ENCODE measurements at places on chromosomes 5 and 9.

DNA sequence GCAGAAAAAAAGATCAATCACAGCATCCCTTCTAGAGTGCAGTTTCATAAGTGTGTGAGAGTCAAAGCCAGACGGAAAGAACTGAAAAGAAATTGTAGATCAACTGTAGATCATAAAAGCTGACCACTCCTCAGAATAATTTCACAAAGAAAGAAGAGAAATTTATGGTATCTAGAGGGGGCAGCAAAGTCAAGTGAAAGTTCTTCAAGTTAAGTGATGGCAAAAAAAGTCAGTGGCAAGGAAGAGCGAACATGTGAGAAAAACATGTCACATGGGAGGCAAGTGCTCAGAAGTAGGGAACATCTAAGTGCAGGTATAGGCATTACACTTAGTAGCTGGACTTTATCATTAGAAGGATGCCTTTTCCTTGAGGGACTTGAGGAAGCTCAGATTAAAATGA is 245.1 kb upstream of the ISL1 start:
- no peak for DNase-seq

GRCh38 chr9:81574405-81574804 is 114.9 kb downstream of the TLE1 start:
- DNase-seq: no peak

DNA sequence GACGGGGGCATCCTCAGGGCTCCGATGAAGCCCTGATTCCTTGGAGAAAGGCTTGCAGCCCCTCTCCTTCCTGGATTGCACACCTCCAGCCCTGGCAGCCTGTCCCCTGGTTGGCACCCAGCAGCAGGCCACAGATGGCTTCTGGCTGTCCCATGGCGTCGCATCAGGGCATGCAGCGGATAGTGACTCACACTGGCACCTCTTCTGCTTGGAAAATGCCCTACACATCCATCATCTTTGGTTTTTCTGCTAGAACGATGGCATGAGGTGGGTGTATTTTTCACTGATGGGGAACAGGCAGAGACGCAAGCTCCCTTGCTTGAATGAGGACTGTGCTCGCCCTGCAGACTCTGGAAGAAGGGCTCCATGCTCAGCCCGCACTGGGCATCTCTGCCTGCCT is 23.2 kb upstream of the IER5L start:
- DNase-seq: no peak

DNA sequence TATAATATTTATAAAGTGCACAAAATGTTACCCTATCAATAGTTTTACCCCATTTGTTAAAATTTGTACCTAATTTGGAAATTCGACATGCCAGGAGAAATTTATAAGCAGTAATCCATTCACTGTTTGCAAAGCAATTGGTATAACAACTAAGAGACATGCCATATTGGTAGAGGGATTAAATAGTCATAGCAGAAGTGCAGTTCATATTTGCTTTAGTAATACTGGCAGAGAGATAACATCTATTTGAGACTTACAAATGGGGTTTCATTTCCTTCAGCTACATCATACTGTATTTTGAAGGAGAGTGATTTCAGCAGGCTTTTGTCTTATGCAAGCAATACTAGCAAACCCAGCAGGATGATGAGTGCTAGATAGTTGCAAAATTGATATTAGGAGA is 610.4 kb upstream of the CDH10 start:
- no peak for DNase-seq

DNA sequence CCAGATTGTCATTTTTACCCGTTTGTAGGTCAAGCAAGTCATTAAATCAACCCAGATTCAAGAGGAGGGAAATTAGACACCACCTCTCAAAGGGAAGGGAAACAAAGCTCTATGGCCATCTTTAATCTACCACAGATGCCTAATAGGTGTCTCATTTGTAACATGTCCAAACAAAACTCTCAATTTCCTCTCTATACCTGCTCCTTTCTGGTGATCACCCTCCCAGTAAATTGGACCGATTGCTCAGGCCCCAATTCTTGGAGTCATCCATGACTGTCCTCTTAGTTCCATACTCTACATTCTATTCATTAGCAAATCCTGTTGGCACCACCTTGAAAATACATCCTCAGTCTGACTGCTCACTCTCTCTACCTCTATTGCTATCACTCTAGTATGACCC is 22.1 kb upstream of the UGCG start:
- no peak for DNase-seq

GRCh38 chr9:129021091-129021490 is 7.0 kb downstream of the SH3GLB2 start:
- no peak for DNase-seq

- no peak for DNase-seq
These were observed 33.2 kb downstream of the PRDM6 start for GRCh38 chr5:123122273-123122672.

GRCh38 chr5:173924899-173925298 is 36.8 kb downstream of the CPEB4 start:
- no peak for DNase-seq

- DNase-seq: no peak
These were observed 128.3 kb upstream of the C9orf72 start for GRCh38 chr9:27701587-27701986.

- no peak for DNase-seq
These were observed 120.4 kb upstream of the RETREG1 start for GRCh38 chr5:16737209-16737608.

GRCh38 chr5:138528208-138528607 is 14.8 kb downstream of the ETF1 start:
- DNase-seq: no peak

DNA sequence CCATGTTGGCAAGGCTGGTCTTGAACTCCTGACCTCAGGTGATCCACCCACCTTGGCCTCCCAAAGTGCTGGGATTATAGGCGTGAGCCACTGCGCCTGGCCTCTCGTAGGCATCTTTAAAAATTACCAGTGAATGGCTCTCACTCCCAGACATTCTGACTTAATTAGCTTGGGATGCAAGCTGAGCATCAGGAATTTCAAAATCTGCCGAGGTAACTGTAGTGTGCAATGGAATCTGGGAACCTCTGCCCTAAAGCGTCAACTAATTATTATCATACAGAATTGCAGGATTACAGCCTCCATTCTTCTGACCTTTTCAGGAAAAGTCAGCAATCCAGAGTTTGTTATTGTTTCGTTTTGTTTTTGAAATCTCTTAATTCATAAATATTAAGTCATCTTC is 213.4 kb upstream of the DMAC1 start:
- DNase-seq: no peak

GRCh38 chr5:26518065-26518464 is 520.3 kb downstream of the CDH9 start:
- no peak for DNase-seq

DNA sequence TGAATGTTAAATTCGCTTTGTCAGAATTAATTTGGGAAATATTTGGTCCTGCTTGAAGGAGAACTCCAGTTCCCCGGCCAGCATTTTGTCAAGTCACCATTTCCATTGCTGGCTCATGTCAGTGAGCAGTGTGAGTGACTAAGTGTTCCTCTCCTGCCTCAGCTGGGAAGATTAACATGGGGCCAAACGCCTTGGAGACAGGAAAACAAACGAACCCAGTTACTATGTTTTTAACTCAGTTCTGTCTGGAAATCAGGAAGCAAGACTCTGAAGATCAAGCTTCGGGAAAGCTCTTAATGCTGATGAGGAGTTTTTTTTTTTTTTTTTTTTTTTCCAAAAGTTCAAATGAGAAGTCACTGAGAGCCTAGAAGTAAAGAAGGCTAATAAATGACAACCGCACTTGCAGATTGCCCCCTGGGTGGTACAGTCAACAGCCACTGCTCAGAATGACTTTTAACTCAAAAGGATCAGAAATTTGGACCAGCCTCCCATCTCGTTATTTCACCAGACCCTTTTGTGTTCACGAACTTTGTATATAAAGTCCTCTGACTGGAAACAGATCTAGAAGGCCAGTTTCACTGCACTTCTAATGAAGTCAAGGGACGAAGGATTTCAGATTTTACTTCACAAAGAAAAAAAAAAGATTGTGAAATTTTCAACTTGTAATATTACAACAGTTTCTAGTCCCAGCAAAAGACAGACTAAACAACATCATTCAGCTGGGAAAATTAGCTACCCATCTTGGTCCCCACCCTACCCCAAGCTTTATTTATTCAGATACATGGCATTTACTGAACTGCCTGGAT is 121.3 kb downstream of the LHFPL2 start:
- peak; percentile 74 for DNase-seq

GRCh38 chr9:28215536-28216299 is 642.4 kb upstream of the C9orf72 start:
- no peak for DNase-seq

GRCh38 chr9:135079018-135079417 is 8.4 kb upstream of the OLFM1 start:
- DNase-seq: no peak

- no peak for DNase-seq
These were observed 38.0 kb downstream of the FOXI1 start for GRCh38 chr5:170143710-170144109.

GRCh38 chr5:147887026-147887627 is 8.6 kb downstream of the SCGB3A2 start:
- DNase-seq: no peak

Measured in AG09319 (cell line).